ENCODE measurements at places on chromosomes 1 and 21.

- DNase-seq, result no peak
Observed at GRCh38 chr1:3491291-3492246, 37.1 kb downstream of the ARHGEF16 start.

- no peak for DNase-seq
Observed at GRCh38 chr1:173988068-173988467, 34.1 kb downstream of the RC3H1 start.

DNA sequence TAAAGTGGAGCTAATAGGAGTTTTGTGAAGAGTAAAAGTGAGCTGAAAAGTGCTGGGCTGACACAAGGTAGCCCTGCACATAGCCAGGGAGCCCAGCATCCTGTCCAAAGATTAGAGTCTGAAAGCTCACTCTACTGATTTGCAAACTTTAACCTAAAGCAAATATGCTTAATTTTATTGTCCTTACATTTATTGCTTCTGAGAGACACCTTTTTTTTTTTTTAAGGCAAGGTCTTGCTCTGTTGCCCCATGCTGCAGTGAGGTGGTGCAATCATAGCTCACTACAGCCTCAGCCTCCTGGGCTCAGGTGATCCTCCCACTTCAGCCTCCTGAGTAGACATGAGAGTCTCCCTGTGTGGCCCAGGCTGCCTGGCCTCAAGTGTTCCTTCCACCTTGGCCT is 16.5 kb downstream of the MGST3 start:
- DNase-seq, result no peak

- peak; percentile 54 for DNase-seq
Observed at GRCh38 chr1:157286646-157287420, 148.6 kb upstream of the ETV3 start.

GRCh38 chr1:10957133-10957532 is 55.3 kb upstream of the TARDBP start:
- DNase-seq, result no peak

GRCh38 chr1:158972841-158973240 is 36.9 kb upstream of the IFI16 start:
- DNase-seq, result no peak

- DNase-seq, result no peak
Observed at GRCh38 chr1:44660176-44660575, 14.1 kb downstream of the TMEM53 start.

DNA sequence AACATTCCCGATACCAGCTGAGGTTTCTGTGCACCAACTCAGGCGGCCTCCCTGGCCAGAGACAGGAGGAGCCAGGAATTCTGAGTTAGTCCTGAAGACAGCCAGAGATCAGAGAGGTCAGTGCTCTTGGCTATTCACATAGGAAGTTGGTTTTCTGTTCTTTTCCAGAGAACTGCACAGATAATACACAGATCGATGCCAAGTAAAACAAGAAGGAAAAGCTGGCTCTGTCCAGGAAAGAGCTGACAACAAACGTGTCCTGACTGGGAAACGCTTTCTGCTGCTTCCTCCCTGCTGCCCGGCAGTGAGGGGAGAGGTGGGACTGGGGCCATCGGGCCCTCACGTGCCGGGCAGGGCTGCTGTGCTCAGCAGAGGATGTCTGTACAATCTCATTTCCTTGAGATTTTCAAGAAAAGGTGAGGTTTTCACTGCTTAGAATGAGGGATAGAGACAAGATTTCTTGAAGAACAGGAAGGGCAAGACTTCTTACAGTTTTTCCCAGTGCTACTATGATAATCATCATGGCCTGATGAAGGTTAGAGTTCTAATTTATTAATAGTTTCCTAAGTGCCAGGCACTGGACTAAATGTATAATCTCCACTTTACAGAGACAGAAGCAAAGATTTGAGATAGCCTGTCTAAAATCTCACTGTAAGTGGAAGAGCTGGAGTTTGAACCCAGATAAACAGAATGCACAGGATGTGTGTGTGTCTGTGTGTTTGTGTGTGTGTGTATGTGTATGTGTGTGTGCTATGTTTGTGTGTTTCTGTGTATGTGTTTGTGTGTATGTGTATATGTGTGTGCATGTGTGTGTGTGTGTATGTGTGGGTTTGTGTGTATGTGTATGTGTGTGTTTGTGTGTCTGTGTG is 211.0 kb upstream of the RAB4A start:
- no peak for DNase-seq

- DNase-seq, result no peak
Observed at GRCh38 chr1:44031252-44032169, at the start of gene SLC6A9. TSS of gene SLC6A9 (minus strand) at chr1:44031462. CDS start at chr1:44024277, 7,185 bp downstream.

GRCh38 chr1:35497571-35497970 is 59.6 kb downstream of the KIAA0319L start:
- DNase-seq, result no peak

- DNase-seq, result no peak
Observed at GRCh38 chr1:26289158-26290059, 9.5 kb downstream of the SH3BGRL3 start.

GRCh38 chr1:179767177-179767581 is 24.1 kb downstream of the FAM163A start:
- DNase-seq, result no peak

GRCh38 chr1:239997515-239998311 is 94.0 kb upstream of the FMN2 start:
- DNase-seq, result no peak

- no peak for DNase-seq
Observed at GRCh38 chr1:218315638-218316037, 29.5 kb upstream of the TGFB2 start.

GRCh38 chr1:154856544-154856943 is 13.5 kb downstream of the KCNN3 start:
- no peak for DNase-seq

GRCh38 chr1:110634455-110635311 is 28.5 kb upstream of the KCNA2 start:
- DNase-seq, result peak; percentile 89

GRCh38 chr1:245605480-245606156 is 450.8 kb downstream of the KIF26B start:
- DNase-seq, result no peak

GRCh38 chr1:46379996-46380395 is 14.1 kb upstream of the FAAH start:
- no peak for DNase-seq

DNA sequence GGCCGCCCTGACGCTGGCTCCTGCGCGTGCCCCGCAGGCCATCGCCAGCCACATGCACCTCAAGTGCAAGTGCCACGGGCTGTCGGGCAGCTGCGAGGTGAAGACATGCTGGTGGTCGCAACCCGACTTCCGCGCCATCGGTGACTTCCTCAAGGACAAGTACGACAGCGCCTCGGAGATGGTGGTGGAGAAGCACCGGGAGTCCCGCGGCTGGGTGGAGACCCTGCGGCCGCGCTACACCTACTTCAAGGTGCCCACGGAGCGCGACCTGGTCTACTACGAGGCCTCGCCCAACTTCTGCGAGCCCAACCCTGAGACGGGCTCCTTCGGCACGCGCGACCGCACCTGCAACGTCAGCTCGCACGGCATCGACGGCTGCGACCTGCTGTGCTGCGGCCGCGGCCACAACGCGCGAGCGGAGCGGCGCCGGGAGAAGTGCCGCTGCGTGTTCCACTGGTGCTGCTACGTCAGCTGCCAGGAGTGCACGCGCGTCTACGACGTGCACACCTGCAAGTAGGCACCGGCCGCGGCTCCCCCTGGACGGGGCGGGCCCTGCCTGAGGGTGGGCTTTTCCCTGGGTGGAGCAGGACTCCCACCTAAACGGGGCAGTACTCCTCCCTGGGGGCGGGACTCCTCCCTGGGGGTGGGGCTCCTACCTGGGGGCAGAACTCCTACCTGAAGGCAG is 23.4 kb upstream of the ARF1 start:
- DNase-seq, result no peak

DNA sequence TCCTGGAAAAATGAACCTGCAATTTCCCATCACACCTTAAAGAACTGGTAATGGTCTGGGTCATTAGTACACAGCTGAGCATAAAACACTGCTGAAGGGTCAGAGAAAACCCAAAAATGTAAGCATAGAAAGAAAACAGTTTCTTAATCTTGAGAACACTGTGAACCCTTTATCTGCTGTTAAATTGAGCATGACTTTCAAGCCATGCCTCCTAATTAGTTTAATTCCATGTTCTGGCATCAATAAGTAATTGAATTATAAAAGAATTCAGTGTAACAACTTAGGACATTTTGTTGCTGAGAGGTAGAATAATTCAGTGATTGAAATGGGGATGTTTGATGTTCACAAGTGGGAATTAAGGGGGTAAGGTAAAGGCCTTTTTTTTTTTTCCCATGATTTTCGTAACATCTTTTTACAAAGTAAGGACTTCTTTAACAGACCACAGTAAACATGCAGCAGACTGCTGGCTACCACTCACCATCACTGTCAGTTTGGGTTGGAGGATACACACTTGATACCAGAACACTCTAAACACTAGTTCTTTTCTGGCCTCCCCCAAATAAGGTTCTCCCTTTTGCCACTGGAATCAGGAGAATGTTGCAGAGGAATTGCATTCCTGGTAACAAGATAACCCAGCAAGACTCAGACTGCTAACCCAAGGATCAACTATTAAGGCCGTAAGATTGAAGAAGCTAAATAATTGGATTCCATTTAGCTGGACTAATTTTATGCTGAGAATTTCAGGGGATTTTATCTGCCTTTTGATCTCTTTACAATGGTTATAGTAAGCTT is 3.0 kb downstream of the RWDD3 start:
- no peak for DNase-seq

DNA sequence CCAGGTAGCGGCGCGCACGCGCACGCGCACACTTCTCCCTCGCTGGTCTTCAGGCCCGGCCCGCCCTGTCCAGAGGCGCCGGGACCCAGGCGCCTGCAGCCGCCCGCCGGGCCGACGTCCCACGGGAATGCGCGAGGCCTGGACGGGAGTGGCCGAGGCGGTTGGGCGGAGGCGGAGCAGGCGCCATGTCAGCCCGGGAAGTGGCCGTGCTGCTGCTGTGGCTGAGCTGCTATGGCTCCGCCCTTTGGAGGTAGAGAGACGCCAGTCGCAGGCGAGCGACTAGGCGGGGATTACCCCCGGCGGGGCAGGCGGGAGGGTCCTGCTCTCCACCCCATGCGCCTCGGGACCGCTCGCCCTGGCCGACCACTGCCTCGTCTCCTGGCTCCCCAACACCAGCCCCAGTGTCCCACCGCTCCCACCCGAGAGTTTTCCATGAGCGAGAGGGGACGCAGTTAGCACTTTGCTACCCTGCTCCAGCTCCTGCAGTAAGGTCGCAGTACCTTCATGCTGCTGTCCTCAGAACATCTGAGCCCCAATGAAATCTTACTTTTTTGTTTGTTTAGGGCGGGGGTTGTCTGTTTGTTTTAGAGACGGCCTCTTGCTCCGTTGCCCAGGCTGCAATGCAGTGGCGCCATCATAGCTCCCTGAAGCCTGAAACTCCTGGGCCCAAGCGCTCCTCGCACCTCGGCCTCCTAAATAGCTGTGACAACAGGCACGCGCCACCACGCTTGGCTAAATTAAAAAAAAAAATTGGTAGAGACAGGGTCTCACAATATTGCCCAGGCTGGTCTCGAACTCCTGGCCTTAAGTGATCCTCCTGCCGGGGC is at the start of gene CATSPERE:
TSS of gene CATSPERE (plus strand) at position 29 of the 827 bp plus-strand sequence. CDS start at position 186, 157 bp downstream.
- DNase-seq, result no peak

DNA sequence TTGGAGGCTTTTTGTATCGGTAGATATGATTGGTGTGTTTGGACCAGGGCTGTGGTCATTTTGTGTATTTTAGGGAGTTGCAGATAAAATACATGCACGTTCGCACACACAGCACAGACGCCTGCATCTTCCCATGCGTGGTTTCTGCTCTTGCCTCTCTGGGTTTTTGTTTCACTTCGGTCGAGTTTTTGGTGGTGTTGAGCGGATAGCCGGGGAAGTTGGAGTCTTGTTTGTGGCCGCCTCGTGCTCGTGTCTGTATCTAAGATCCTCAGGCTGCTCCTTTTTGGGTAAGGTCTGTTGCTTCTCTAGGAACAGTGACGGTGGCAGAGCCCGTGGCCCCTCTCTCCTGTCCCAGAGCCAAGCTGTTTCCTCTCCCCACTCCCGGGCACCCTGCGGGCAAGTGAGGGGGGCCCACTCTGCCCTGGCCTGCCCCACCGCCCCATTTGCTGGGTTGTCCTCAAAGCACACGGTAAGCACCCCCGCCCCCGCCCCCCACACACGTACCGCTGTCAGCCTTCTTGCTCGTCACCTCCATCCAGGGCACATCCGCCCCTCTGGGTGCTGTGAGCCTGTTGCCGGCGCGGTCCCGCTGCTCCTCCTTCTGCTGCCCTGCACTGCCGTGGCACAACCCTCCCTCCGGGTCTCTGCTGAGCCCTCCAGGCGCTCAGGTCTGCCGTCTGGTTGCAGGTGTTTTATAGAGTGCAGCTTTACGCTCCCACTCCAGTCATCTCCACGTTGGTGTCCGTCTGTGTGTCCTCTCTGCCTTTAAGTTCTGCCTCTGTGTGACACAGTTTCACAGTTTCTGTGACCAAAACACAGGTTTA is 51.9 kb downstream of the AGPAT3 start:
- DNase-seq, result no peak

DNA sequence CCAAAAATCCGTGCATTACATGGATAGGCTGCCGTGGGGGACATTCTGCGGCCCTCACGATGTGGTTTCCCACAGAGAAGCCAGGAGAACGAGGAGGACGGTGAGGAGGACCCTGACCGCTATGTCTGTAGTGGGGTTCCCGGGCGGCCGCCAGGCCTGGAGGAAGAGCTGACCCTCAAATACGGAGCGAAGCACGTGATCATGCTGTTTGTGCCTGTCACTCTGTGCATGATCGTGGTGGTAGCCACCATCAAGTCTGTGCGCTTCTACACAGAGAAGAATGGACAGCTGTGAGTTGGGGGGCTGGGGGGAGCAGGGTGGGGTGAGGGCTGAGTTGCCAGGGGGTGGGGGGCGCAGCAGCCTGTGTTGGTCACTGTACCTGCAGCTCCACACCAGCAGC is 13.2 kb downstream of the PSEN2 start:
- DNase-seq, result no peak

DNA sequence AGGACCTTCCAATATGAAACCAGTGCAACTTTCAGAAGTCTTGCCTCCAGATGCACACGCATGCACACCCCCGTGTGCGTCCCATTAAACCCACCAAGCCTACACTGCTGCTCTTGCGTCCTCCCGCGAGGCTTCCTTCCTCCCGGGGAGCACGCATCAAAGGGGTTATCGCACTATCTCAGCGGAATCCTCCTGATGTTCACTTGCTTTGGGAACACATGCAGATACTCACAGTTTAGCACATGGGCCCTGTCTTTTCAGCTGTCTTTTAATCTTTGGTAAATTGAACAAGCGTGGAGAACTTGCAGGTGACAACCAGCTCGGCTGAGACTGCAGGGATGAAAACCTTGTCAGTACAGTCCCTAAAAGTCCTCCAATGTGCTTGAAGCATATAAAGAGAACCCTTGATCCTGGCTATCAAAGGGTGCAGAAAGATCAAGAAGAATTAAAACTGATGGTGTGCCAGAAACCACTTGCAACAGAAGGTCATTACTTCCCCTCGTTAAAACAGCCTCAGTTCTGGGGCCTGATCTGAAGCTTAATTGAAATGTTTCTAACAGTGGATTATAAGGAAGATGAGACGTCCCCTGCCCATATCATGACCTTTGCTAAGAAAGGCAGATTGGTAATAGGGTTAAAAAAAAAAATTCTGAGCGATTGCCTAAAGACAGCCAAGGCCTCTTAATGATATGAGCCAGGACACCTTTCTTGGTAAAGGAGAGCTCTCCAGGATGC is 149.4 kb upstream of the LMO4 start:
- DNase-seq, result peak; percentile 16

GRCh38 chr1:182003953-182004586 is 57.4 kb downstream of the ZNF648 start:
- no peak for DNase-seq
